ENCODE measurements at places on chromosomes 3 and 15. TPM values are rescaled to one million over a fixed set of nuclear protein-coding genes. Genes with fewer than 3 reads are reported as not detected.

Gene GOLGA8M
- total RNA-seq: 0.53 TPM

Gene SERINC4
- 0.18 TPM for total RNA-seq

Gene PLCD1
- total RNA-seq: 14.0 TPM

Gene MYLK
- 28.2 TPM for total RNA-seq

Gene ALDH1A2
- 24.7 TPM for total RNA-seq

Gene TRIM59
- 10.7 TPM for total RNA-seq

Gene ECE2
- total RNA-seq: not detected

Gene NAALADL2
- total RNA-seq: 17.4 TPM

Gene NRROS
- total RNA-seq: 2.8 TPM

Gene LRTM1
- total RNA-seq: 99.9 TPM

Gene SLC9C1
- total RNA-seq: 1.2 TPM

Gene MCTP2
- total RNA-seq: 0.98 TPM

Gene GABRR3
- total RNA-seq: not detected

Gene PLS1
- total RNA-seq: 0.27 TPM

Gene ACTRT3
- 3.4 TPM for total RNA-seq

Gene ADAMTSL3
- 42.8 TPM for total RNA-seq

Gene NECTIN3
- total RNA-seq: 35.1 TPM

Gene FAM107A
- 0.84 TPM for total RNA-seq

Gene VILL
- total RNA-seq: 7.2 TPM

Gene LYSMD4
- total RNA-seq: 9.7 TPM

Gene P2RY14
- 1.5 TPM for total RNA-seq

Gene GP5
- 0.35 TPM for total RNA-seq

Gene UBA5
- total RNA-seq: 24.5 TPM

Gene GOLGA6L7
- total RNA-seq: not detected
